ENCODE measurements at places on chromosomes 13 and 19.
A peak's percentile ranks its signal among the peaks of the same experiment; 100 is the strongest.

DNA sequence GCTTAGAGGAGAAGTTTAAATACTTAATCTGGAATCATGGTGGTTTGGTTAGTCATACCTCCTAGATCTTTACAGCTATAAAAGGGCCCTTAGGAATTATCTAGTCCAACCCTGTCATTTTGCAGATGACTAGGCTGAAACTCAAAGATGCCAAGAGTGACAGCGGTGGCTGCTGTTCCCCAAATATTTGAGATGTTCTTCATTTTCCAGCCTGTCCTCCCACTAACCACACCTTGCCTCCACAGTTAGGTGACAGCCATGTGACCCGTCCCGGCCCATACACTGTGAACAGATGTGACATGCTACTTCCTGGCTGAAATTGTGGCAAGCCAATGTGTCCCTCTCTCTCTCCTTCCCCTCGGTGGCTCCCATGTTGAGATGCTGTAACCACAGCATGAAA lies 225.5 kb upstream of the IPO5 start:
- DNase-seq: no peak

DNA sequence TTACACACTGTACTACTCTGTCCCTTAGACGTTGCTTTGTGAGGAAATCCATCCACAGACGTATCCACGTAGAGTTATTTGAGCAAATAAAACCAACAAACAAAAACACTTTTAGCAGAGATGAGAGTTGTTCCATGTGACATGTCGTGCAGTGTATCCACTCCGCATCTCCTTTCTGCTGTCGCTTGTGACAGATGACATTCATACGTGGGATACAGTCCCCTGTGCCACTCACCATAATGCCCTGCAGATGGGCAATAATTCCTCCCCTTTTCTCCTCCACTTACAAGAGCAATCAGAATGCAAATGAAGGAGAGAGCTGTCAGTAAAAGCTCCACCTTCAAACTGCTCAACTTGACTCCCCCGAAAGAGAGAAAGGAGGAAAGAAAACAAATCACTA lies 26.0 kb downstream of the IRS2 start:
- DNase-seq: no peak

- DNase-seq: no peak
Observed at GRCh38 chr19:29810504-29810871, 1.3 kb upstream of the CCNE1 start.

DNA sequence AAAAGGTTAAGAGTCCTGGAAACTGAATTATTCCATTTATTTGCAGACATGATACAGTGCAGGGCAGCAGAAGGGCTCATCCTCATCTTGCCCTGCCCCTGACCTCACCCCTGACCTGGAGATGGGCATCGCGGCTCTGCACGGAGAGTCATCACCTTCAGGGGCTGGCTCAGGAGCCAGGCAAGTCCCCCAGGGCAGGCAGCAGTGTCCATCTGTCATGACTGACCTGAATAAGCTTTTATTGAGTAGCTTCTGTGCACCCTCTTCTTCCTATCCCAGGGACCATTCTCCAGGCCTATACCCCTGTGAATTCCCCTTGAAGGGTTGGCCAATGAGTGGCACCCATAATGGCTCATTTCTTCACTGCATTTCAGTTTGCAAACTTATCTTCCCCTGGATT lies 484.2 kb downstream of the ZNF536 start:
- no peak for DNase-seq

- no peak for DNase-seq
Observed at GRCh38 chr19:53057904-53058580, 13.5 kb downstream of the ERVV-2 start.

GRCh38 chr13:93670866-93671265 lies 444.3 kb downstream of the GPC6 start:
- no peak for DNase-seq

GRCh38 chr19:658916-659839 lies 3.8 kb downstream of the RNF126 start:
- DNase-seq: no peak

DNA sequence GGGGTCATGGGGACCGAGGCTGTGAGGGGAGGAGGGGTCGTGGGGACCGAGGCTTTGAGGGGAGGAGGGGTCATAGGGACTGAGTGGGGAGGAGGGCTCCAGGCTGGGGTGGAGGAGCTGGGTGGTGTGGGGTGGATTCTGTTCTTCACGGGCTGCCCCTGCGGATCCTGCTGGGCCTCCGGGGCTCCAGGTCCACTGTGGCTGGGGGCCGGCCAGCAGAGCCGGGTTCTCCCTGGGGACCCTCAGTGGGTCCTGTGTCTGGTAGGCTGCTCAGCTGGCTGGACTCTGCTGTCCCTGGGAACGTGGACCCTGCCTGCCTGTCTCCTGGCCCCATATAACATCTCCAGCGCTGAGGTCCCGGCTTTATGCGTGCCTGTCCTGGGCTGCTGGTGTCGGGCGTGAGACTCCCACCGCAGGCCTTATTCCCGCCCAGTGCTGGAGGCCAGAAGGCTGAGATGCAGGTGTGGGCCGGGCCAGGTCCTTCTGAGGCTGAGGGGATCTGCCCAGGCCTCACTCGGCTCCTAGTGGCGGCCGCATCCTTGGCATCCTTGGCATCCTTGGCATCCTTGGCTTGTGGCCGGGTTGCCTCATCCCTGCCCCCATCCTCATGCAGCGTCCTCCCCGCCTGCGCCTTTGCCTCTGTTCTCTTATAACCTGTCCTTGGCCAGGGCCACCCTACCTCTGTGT lies 19.8 kb upstream of the GNA15 start:
- DNase-seq: no peak

- no peak for DNase-seq
Observed at GRCh38 chr13:28623782-28624706, 34.9 kb upstream of the POMP start.

GRCh38 chr13:43698758-43699157 lies 88.0 kb downstream of the ENOX1 start:
- no peak for DNase-seq

DNA sequence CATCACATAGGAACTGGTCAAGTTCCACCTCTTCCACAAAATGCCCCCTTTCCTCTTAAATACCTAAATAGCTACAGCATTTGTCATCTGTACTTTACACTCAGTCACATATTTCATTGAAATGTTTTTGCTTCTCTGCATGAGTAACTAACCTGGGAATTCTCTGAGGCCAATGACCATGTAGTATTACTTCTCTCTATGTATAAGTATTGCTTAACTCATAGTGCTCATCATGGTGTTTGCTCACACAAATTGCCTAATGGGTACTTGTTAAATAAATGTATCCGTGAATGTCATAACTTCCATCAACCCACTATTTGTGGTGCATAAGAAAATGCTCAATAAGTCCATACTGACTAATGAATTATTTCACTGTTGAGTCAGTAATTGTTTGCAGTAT lies 115.5 kb downstream of the FGF14 start:
- DNase-seq: no peak

GRCh38 chr13:62704875-62705274 lies 1289.2 kb upstream of the PCDH20 start:
- no peak for DNase-seq

- no peak for DNase-seq
Observed at GRCh38 chr19:30092721-30093569, 150.9 kb downstream of the URI1 start.

DNA sequence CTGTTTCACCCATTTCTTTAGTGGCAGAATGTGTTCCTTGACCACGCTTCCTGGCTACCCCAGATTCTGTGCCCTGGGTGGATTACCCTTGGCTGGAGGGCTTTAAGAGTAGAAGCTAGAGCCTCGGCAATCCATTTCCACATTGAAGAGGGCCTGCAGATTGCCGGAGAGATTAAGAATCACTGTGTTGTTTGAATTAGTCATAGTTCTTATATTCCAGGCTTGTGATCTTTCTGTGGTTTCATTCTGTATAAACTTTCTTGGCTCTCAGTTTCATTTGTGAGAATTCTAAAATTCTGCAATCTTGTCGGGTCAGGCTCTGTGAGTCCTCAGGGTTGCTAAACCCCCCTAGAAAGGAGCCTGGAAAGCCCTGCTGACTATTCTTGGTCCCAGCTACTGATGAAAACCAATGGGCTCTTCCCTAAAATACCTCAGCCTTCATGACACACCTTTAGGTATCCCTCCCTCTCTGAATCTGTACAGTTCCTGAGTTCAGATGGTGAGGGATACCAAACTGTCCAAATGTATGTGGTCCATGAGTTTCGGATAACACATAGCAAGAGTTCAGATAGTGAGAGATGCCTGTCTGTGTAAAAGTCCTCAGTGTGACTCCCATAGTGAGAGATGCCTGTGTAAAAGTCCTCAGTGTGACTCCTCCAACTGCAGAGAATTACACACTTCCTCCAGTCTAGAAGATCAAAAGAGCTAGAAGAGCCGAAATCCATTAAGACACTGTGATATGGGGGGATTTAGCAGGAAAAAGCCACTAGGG lies 4.3 kb downstream of the PHF11 start:
- no peak for DNase-seq

- DNase-seq: no peak
Observed at GRCh38 chr13:25214491-25215252, 42.6 kb upstream of the AMER2 start.

DNA sequence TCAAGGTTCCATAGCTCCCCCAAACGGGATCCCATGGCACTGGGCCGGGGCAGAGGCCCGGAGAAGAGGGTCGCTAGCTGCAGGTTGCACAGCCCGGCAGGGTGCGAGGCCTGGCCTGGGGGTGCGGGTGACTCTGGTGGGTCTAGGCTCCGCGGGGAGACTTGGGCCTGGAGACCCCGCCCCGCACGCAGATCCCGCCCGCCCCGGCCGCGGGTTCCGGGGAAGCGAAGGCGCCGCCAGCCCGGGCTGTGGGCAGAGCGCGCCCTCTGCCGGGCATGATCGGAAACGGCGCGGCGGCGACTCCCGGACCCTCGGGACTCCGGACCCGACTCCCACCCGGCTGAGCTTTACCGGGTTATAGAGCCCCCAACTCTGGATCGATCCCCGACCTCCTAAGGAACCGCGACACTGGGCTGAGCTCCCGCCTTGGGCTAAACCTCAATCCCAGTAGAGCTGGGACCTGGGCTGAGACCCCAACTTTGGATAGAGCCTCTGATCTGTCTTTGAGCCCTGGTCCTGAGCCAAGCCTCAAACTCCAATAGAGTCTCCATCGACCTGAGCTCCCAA lies 3.1 kb upstream of the TNFAIP8L1 start:
- peak; percentile 76 for DNase-seq

GRCh38 chr13:61255040-61255796 lies 160.4 kb downstream of the PCDH20 start:
- DNase-seq: peak; percentile 3

GRCh38 chr13:80828759-80829158 lies 487.8 kb upstream of the SPRY2 start:
- no peak for DNase-seq

- DNase-seq: no peak
Observed at GRCh38 chr19:3359919-3360420, 6.4 kb upstream of the NFIC start.

Data from HuH-7 (cell line).